ENCODE measurements at places on chromosomes 5 and 9. TPM values are rescaled to one million over a fixed set of nuclear protein-coding genes. Genes with fewer than 3 reads are reported as not detected.

DNA sequence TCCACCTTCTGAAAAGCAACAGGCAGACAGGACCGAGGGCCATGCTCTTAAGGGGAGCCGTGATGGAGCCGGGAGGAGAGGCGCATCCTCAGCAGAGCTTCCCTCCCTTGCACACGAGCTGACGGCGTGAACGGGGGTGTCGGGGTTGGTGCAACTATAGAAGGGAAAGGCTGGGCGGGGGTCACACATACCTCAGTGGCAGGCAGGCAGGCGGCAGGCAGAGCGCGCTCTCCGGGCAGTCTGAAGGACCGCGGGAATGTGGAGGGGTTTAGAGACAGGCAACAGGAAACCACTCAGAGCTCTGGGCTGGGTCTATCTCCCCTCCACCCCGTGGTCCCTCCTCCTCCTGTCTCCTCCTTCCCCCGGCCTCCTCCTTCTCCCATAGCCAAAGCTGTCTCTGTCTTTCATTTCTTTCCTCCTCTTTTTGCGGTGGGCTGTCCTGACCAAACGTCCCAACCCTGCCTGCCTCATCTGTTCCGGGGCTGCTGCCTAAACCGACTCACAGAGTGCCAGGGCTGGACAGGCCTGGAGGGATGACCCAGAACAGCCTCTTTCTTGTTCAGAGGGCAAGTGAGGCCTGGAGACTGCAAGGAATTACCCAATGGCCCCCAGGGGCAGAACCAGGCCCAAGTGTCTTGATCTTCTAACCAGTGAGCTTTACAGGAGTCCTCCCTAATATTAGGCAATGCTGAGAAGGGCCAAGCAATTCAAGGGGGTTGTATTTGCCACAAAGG, at the start of gene SPARC:
SPARC (minus strand) TSS at position 242 of the 734 bp plus-strand sequence. CDS start 10,727 bp downstream, outside the sequence.
- DNase-seq: no peak

SLC34A1 gene
- polyA plus RNA-seq: not detected

- DNase-seq: no peak
Observed at GRCh38 chr9:134575901-134576176, 65.8 kb upstream of the COL5A1 start.

- DNase-seq: no peak
Observed at GRCh38 chr5:178348356-178349074, 115.9 kb upstream of the PHYKPL start.

TNFSF15 gene
- 0.42 TPM for polyA plus RNA-seq

WDR31 gene
- 0.35 TPM for polyA plus RNA-seq

DNA sequence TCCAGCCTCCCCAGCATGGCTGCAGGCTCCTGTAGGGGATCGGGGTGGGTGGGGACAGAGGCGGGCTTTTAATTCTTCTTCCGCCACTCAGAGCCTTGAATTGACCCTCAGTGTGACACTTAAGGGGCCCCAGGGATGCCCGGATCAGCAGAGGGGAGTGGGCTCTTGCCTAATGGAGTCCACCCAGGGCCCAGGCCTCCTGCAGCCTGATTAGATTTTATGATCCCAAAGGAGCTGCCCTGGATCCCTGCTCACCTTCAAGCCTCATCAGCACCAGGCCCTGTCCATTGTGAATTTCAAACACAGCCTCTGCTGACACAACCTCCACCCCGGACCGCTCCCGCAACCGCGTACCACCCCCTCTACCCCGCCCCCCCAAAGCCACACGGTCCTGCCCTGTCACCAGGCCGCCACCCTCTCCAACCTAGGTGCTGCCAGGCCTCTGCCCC, 214.1 kb upstream of the IER5L start:
- no peak for DNase-seq

ERMP1 gene
- 1.9 TPM for polyA plus RNA-seq

MCC gene
- polyA plus RNA-seq: 1.6 TPM

GRCh38 chr5:67246546-67247268, 50.1 kb upstream of the CD180 start:
- no peak for DNase-seq

GRCh38 chr9:92385001-92385400, 19.4 kb downstream of the OGN start:
- no peak for DNase-seq

GRCh38 chr9:130934702-130935647, 4.1 kb downstream of the FIBCD1 start:
- no peak for DNase-seq

DNA sequence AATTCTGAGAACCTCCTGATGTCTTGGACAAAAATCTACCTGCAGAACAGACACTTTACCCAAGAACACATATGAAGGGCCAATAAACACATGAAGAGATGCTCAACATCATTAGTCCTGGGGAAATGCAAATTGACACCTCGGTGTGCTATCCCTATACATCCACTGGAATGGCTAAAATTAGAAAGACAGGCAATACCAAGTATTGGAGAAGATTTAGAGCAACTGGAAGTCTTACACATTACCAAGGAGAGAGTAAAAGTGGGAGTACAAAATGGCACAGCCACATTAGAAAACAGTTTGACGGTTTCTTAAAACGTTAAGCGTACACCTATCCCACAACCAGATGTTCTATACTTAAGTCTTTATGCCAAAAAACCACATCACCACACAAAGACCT, 3.3 kb upstream of the TDRD7 start:
- no peak for DNase-seq

DNA sequence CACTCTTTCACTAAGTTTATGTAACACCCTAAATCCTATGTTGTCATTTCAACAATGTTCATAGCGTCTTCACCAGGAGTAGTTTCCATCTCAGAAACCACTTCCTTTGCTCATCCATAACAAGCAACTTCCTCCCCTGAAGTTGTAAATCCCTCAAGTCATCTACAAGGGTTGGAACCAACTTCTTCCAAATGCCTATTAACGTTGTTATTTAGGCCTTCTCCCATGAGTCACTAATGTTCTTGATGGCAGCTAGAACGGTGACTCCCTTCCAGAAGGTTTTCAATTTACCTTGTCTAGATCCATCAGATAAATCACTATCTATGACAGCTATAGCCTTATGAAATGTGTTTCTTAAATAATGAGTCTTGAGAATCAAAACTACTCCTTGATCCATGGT, 73.3 kb upstream of the TARS1 start:
- no peak for DNase-seq

ADCY2 gene
- polyA plus RNA-seq: 0.07 TPM

- no peak for DNase-seq
Observed at GRCh38 chr9:81782313-81782995, 93.1 kb upstream of the TLE1 start.

DNA sequence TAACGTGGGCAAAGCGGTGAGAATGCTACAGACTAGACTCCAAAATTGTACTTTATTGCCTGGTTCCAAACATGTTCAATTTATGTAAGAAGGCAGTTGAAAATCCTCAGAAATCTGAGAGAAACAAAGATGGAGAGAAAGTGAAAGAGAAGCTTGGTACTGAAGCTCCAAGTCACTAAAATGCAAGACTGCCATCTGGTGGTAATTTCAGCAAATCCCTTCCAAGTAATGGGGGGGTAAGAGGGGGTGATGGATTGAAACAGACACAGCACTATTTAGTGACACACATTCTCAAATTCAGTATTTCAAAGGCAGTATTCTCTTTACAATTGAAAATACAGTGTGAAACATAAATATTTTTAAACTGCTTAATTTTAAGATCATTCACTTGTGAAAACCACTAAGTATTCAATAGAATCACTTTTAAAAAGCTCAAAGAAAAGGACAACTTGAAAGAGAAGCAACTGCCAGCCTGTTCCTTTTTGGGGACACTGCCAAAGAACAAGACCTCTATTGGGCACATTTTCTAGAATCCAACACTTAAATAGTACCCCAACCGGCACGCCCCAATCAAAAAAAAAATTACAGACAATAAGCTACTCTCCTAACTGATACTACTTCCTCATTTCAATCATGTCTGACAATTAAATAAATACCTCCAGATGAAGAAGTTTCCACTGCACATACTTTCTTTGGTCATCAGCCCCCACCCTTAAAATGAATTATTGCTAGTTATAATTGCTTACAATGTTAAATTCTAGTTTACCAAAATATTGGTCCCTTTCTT, 131.5 kb downstream of the AGTPBP1 start:
- DNase-seq: no peak

- DNase-seq: no peak
Observed at GRCh38 chr9:97475059-97475458, 26.4 kb upstream of the TMOD1 start.

GRCh38 chr5:61673007-61673735, 341.1 kb downstream of the ZSWIM6 start:
- DNase-seq: no peak

- DNase-seq: no peak
Observed at GRCh38 chr5:138685193-138685745, 68.0 kb upstream of the CTNNA1 start.

DNA sequence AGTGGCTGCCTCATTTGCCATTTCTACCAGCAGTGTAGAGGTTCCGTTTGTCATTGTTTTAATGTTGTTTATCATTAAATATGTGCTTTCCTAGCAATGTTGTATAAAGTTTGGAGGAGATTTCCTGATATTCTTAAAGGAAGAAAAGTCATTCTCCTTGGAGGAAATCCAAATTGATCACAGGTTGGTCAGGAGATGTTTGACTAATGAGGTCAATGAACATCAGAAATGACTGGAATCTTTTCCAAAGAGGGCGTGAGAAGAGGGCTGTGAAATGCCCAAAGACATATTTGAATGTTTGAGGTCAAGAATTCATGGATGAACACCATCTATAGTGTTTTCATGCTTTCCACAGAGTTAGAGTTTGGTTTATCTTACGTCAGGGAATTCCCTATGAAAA, 471.3 kb downstream of the MAT2B start:
- DNase-seq: no peak
